ENCODE measurements at places on chromosomes 4 and X. TPM values are rescaled to one million over a fixed set of nuclear protein-coding genes. Genes with fewer than 3 reads are reported as not detected.

DNA sequence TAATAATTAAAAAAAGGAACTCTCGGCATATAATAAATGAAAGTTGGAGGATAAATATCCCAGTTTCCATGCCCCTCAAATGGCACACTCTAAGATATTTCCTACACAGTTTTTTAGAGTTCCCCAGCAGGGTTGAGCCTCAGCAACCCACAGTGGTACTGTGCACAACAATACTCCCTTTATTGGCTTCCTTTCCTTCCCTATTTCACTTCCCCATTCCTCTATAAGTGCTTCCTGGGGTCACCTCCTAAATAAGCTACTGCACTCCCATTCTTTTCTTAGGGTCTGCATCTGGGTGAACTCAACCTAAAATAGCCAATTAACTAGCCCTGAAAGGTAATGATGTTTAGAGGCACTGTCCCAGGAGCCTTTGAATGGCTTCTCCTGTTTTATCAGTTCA, 76.4 kb upstream of the NHS start:
- no peak overlapping the region for H3K4me3 ChIP-seq
- no peaks in the 10 kb centered on the region for H3K27me3 ChIP-seq
- DNase-seq, result no peak
- H3K27ac ChIP-seq, result no peak overlapping the region
- no peaks in the 10 kb centered on the region for H3K36me3 ChIP-seq

- DNase-seq, result no peak
- H3K4me3 ChIP-seq, result no peak overlapping the region
- no peaks in the 10 kb centered on the region for H3K27me3 ChIP-seq
These were observed 475.2 kb downstream of the RPA4 start for GRCh38 chrX:97358941-97359340.

Gene USP26
- not detected for total RNA-seq

Gene PPP4R3C
- not detected for total RNA-seq

GRCh38 chrX:7603387-7603786, 239.6 kb upstream of the VCX start:
- no peak overlapping the region for H3K27ac ChIP-seq
- no peak for DNase-seq
- H3K27me3 ChIP-seq, result no peaks in the 10 kb centered on the region
- H3K36me3 ChIP-seq, result no peaks in the 10 kb centered on the region
- H3K4me3 ChIP-seq, result no peak overlapping the region

DNA sequence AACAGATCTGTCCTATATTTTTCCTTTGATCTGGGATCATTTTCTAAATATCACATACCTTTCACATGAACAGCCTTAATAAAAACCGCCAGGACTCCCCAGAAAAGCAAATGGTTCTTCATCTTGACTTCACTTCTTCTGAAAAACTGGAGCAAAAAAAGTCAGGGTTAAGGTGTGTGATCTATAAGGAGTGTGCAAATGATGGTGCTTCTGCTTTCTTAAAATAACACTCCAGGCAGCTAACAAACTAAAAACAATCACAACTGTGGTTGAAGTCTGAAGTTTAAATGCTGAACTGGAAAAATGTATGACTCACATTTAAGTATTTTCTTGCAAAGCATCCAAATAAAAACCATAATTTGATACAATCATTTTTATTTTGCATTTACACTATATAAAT, at the start of gene JCHAIN:
JCHAIN (minus strand) TSS at position 140 of the 400 bp plus-strand sequence; CDS start at position 122, 18 bp downstream.
- no peak within 1 kb of the TSS for H3K27ac ChIP-seq
- H3K4me3 ChIP-seq, result no peak within 1 kb of the TSS
- DNase-seq, result no peak

- H3K36me3 ChIP-seq, result no peaks in the 10 kb centered on the region
- H3K27ac ChIP-seq, result peak overlapping the region; percentile 66
- H3K27me3 ChIP-seq, result no peaks in the 10 kb centered on the region
These were observed 65.6 kb downstream of the POLR2B start for GRCh38 chr4:57044279-57044678.

Gene SLC35A2
- total RNA-seq, result 12.5 TPM

Gene NXF2
- total RNA-seq, result not detected

GRCh38 chr4:110196871-110197528, 1.4 kb downstream of the ELOVL6 start:
- H3K27ac ChIP-seq, result peak overlapping the region; percentile 90
- peak; percentile 43 for DNase-seq

Gene SCRG1
- total RNA-seq, result not detected

GRCh38 chr4:187183346-187183745, 459.7 kb upstream of the FAT1 start:
- H3K4me1 ChIP-seq, result no peaks in the 10 kb centered on the region
- H3K27me3 ChIP-seq, result no peaks in the 10 kb centered on the region
- H3K27ac ChIP-seq, result no peak overlapping the region
- no peak for DNase-seq
- H3K4me3 ChIP-seq, result no peak overlapping the region

- no peak overlapping the region for H3K4me3 ChIP-seq
- no peaks in the 10 kb centered on the region for H3K27me3 ChIP-seq
- H3K4me1 ChIP-seq, result no peaks in the 10 kb centered on the region
- no peak overlapping the region for H3K27ac ChIP-seq
- DNase-seq, result no peak
These were observed 51.1 kb upstream of the UGT8 start for GRCh38 chr4:114547340-114548134.

GRCh38 chr4:127685292-127685691, 44.9 kb upstream of the SLC25A31 start:
- DNase-seq, result no peak
- H3K27me3 ChIP-seq, result no peaks in the 10 kb centered on the region
- no peaks in the 10 kb centered on the region for H3K4me1 ChIP-seq
- H3K4me3 ChIP-seq, result no peak overlapping the region

DNA sequence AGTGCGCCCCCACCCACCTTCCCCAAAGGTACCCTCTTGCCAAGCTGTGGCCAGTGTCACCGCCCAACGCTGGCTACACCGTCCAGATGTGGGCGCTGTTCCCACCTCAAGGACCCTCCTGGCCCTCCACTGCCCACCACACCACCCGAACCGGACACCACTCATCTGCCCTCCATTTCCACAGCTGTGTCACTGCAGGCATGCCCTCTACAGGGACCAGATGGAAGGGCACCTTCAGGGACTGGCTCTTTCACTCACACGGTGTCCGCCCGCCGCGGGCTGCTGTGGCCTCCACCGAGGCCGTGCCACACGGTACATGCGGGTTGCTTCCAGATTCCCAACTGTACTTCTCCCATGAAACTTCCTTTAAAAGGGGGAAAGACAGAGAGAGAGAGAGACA, 87.7 kb downstream of the FAM53A start:
- no peak for DNase-seq
- H3K27me3 ChIP-seq, result no peaks in the 10 kb centered on the region
- H3K27ac ChIP-seq, result no peak overlapping the region
- H3K36me3 ChIP-seq, result no peaks in the 10 kb centered on the region
- H3K4me1 ChIP-seq, result no peaks in the 10 kb centered on the region

- H3K27me3 ChIP-seq, result no peaks in the 10 kb centered on the region
- no peaks in the 10 kb centered on the region for H3K4me1 ChIP-seq
- no peaks in the 10 kb centered on the region for H3K36me3 ChIP-seq
These were observed 102.1 kb upstream of the RASGEF1B start for GRCh38 chr4:81573840-81574239.

DNA sequence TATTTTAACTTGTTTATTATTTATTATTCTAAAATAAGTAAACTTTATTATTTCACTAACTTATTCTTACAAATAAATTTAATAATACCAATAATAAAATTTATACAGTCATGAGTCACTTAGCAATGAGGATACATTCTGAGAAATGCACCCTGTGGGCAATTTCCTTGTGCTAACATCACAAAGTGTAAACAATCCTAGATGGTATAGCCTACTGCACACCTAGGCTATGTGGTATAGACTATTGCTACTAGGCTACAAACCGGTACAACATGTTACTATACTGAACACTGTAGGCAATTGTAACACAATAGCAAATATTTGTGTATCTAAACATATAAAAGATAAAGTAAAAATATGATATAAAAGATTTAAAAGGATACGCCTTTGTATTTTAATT, 479.5 kb downstream of the EPHA5 start:
- DNase-seq, result no peak
- H3K36me3 ChIP-seq, result no peaks in the 10 kb centered on the region
- no peak overlapping the region for H3K4me3 ChIP-seq
- no peaks in the 10 kb centered on the region for H3K27me3 ChIP-seq

- H3K27me3 ChIP-seq, result no peaks in the 10 kb centered on the region
- H3K27ac ChIP-seq, result no peak overlapping the region
- DNase-seq, result no peak
- no peak overlapping the region for H3K4me3 ChIP-seq
- H3K36me3 ChIP-seq, result no peaks in the 10 kb centered on the region
- no peaks in the 10 kb centered on the region for H3K4me1 ChIP-seq
These were observed 163.0 kb upstream of the TET2 start for GRCh38 chr4:104983615-104984179.

GRCh38 chrX:107834275-107835201, 8.9 kb downstream of the MID2 start:
- H3K27me3 ChIP-seq, result no peaks in the 10 kb centered on the region
- no peak for DNase-seq
- H3K36me3 ChIP-seq, result no peaks in the 10 kb centered on the region
- no peak overlapping the region for H3K27ac ChIP-seq

GRCh38 chrX:32084757-32085156, 1012.9 kb upstream of the FTHL17 start:
- no peak for DNase-seq
- no peak overlapping the region for H3K4me3 ChIP-seq
- no peaks in the 10 kb centered on the region for H3K27me3 ChIP-seq
- H3K36me3 ChIP-seq, result no peaks in the 10 kb centered on the region
- H3K4me1 ChIP-seq, result no peaks in the 10 kb centered on the region

Gene HPGDS
- 1.8 TPM for total RNA-seq

DNA sequence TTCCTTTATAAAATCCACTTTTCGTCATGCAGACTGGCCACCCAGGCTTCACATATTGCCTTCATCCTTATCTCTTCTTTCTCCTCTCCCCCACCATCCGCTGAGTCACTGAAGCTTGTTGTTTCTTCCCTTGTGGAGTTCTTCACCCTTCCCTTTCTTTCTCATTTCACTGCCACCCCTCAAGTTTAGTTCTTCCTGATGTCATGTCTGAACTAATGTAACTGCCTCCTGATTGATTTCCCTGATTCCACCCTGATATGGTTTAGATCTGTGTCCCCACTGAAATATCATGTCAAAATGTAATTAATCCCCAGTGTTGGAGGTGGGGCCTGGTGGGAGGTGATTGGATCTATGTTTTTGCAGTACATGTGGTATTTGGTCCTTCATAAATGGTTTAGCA, 151.4 kb downstream of the CPEB2 start:
- H3K27ac ChIP-seq, result no peak overlapping the region
- no peaks in the 10 kb centered on the region for H3K27me3 ChIP-seq
- no peak for DNase-seq
- H3K36me3 ChIP-seq, result no peaks in the 10 kb centered on the region
- no peak overlapping the region for H3K4me3 ChIP-seq

Gene TLL1
- 3.4 TPM for total RNA-seq

DNA sequence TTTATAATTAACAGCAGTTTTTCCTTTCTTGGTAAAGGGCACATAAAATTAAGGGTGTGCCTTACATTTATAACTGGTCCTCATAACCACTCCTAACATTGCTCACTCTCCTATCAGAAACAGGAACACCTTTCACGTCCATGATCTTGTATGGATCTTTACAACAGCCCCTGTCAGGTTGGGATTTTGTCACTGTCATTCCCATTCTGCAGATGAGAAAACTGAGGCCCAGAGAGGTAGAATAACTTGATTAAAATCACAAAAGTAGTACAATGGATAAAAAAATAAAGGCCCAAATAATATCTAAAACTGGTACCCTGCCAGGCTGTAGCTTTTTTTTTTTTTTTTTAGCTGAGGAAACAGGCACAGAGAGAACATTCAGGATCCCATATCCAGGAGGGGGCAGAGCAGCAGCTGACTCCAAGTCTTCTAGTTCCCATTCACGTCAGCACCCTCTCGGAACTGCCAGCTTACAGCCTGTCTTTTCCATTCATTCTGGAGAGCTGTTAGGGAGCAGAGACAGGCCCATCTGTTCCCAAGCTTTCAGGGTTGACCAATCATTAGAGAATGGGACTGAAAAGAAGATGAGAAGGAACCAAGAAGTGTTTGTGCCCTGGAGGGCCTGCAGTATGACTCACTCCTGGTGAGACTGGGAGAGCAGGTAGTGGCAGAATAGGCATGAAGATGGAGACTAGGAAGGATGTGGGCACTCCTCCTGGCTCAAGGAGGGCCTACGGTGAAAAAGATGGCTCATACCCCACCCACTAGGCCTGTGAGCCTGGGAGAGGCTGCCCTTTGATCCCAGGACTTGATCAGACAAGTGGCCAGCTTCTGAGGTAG, 7.3 kb downstream of the SUV39H1 start:
- H3K4me3 ChIP-seq, result no peak overlapping the region
- no peak for DNase-seq
- H3K36me3 ChIP-seq, result no peaks in the 10 kb centered on the region
- no peak overlapping the region for H3K27ac ChIP-seq

DNA sequence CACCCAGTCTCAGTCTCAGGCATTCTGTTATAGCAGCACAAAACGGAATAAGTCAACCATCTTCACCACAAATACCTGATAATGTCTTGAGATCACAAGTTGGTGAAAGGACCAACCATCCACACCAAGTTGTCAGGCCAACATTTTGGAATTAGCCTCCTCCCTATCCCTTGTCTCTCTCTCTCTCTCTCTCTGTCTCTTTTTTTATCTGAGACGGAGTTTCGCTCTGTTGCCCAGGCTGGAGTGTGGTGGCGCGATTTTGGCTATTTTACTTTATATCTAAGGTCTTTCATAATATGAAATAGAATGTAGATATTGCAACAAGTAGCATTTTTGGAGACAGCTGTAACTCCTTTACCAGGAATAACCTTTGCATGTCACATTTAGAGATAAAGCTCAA, 15.7 kb downstream of the ADH1A start:
- no peak overlapping the region for H3K4me3 ChIP-seq
- H3K36me3 ChIP-seq, result no peaks in the 10 kb centered on the region
- DNase-seq, result no peak
- no peaks in the 10 kb centered on the region for H3K27me3 ChIP-seq

Gene IGBP1
- total RNA-seq, result 39.9 TPM

Gene GPM6B
- total RNA-seq, result 2.3 TPM

Gene SLC49A3
- 8.2 TPM for total RNA-seq

DNA sequence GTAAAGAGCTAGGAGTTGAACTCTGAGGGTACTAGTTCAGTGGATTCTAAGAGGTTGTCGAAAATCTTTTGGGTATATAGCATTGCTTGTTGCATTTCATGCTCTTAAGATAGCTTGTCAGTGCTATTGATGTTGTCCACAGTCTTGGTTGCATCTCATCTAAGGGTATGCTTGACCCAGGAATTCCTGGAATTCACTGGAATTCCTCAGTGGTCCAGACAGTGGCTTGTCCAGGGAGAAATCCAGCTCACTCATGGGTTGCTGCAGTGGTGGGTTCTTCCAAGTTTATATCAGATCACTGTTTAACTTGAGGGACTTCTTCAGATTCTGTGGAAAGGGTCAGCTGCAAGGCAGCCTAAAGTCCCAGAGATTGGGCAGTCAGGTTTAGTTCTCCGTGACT, 29.8 kb upstream of the SMARCAD1 start:
- no peaks in the 10 kb centered on the region for H3K27me3 ChIP-seq
- no peak overlapping the region for H3K27ac ChIP-seq
- H3K4me3 ChIP-seq, result no peak overlapping the region
- no peaks in the 10 kb centered on the region for H3K4me1 ChIP-seq

Gene F9
- not detected for total RNA-seq

Gene VGLL1
- total RNA-seq, result 1.0 TPM

- H3K4me3 ChIP-seq, result no peak overlapping the region
- no peak overlapping the region for H3K27ac ChIP-seq
- peaks cover 6% of the 10 kb centered on the region for H3K4me1 ChIP-seq
These were observed 1.4 kb upstream of the POLA1 start for GRCh38 chrX:24692305-24692704.

- no peaks in the 10 kb centered on the region for H3K27me3 ChIP-seq
- no peaks in the 10 kb centered on the region for H3K4me1 ChIP-seq
- no peaks in the 10 kb centered on the region for H3K36me3 ChIP-seq
- no peak overlapping the region for H3K27ac ChIP-seq
- H3K4me3 ChIP-seq, result no peak overlapping the region
- DNase-seq, result no peak
These were observed 39.7 kb upstream of the TBC1D14 start for GRCh38 chr4:6869944-6870343.

Gene SPANXA2
- not detected for total RNA-seq

All from body of pancreas (tissue), 4 donors.